ENCODE measurements at places on chromosomes 3 and 15. TPM values are rescaled to one million over a fixed set of nuclear protein-coding genes. Genes with fewer than 3 reads are reported as not detected.

The NSMCE3 gene
- total RNA-seq: 7.5 TPM

The HESX1 gene
- 0.56 TPM for total RNA-seq

The B3GALNT1 gene
- 30.3 TPM for total RNA-seq

The CA12 gene
- 93.6 TPM for total RNA-seq

The NEO1 gene
- 27.0 TPM for total RNA-seq

The SI gene
- not detected for total RNA-seq

The FES gene
- 24.4 TPM for total RNA-seq

The GPR87 gene
- not detected for total RNA-seq

The ARGFX gene
- total RNA-seq: not detected

All from aortic smooth muscle cell (primary cell).